ENCODE measurements at places on chromosomes 16 and 17.

DNA sequence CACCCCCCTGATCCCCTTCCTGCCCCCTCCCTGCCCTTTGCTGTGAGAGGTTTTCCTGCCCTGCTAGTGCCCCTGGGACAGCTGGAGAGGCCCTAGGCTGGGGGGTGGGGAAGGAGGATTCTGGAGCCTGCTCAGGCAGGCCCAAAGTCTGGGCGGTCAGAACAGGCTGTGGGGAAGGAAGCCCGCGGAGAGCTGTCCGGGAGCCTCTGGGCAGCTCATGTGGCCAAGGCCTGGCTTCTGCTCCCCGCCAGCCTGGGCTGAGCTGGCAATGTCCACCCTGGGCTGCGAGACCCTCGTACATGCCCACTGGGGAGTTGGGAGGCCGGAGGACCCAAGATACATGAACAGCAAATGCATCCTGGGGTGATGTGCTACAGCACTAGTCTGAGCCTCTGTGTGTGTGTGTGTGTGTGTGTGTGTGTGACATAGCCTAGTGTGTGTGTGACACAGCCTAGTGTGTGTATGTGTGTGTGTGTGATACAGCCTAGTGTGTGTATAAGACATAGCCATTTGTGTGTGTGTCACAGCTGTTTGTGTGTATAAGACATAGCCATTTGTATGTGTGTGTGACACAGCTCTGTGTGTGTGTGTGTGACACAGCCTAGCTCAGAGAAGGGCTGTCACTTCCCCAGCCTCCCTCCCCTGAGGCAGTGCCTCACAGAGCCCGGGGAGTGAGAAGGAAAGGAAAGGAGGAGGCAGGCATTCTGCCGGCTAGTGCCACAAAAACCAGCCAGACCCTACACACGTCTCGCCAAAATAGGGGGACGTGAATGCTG, 201.4 kb upstream of the CIBAR2 start:
- peaks cover 88% of the 10 kb centered on the region for H3K4me1 ChIP-seq
- H3K27ac ChIP-seq, result peak overlapping the region; percentile 11
- DNase-seq, result no peak
- no peaks in the 10 kb centered on the region for H3K36me3 ChIP-seq

DNA sequence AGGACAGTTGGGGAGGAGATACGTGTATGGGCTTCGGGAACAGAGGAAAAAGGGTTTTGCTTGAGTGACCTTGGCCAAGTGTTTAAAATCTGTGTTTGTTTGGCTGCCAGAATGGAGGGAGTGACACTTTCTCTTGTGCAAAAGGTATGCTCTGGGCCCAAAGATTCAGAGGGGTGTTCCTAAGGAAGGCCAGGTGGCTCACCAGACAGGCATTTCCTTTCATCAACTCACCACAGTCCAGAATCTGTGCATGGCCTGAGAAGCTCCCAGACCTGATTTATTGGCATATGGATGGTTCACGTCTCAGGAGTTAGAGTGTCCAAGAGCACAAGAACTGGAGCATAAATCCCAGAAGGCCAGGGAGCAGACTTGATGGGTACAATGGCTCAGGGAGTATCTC, 53.4 kb upstream of the NLK start:
- H3K27ac ChIP-seq, result no peak overlapping the region
- peaks cover 10% of the 10 kb centered on the region for H3K27me3 ChIP-seq
- no peaks in the 10 kb centered on the region for H3K4me1 ChIP-seq
- no peak for DNase-seq
- H3K36me3 ChIP-seq, result no peaks in the 10 kb centered on the region

DNA sequence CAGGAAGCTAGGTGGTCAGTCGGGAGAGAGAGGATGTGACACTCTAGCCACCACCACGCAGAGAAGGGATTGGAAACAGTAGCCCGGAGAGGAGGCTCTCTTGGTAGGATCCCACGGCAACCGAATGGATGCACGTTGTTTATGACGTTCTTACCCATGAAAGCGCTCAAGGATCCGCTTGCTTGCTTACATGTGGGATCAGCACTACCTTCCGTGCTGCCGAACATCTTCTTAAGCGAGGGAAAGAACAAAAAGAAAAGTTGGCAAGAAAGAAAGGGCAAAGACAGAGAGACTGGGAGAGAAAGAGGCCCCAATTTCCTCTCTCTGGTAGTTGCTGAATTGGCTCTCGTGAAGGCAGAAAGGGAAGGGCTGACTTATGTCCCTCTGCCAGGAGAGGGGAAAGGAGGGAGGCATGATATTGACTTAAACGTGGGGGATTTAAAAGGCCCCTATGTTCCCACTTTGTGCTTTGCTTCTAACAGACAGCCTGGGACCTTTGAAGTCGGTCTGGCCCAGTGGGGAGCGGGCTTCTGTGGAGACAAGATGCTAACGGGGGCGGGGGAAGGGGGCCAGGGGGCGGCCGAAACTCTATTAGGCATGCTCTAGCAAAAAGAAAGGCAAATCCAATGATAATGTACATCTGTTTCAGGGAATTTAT, 35.4 kb downstream of the SNX20 start:
- H3K27me3 ChIP-seq, result no peaks in the 10 kb centered on the region
- no peak overlapping the region for H3K27ac ChIP-seq
- no peak for DNase-seq
- H3K4me3 ChIP-seq, result no peak overlapping the region
- H3K36me3 ChIP-seq, result peaks cover 25% of the 10 kb centered on the region
- H3K4me1 ChIP-seq, result peaks cover 8% of the 10 kb centered on the region

GRCh38 chr17:67642488-67642887, 75.2 kb upstream of the NOL11 start:
- DNase-seq, result no peak
- no peaks in the 10 kb centered on the region for H3K27me3 ChIP-seq
- H3K36me3 ChIP-seq, result no peaks in the 10 kb centered on the region
- H3K4me1 ChIP-seq, result peaks cover 29% of the 10 kb centered on the region
- no peak overlapping the region for H3K27ac ChIP-seq

- no peak overlapping the region for H3K27ac ChIP-seq
- no peaks in the 10 kb centered on the region for H3K4me1 ChIP-seq
- no peaks in the 10 kb centered on the region for H3K27me3 ChIP-seq
- no peaks in the 10 kb centered on the region for H3K36me3 ChIP-seq
- no peak for DNase-seq
Measured at GRCh38 chr16:15457958-15458357, 23.6 kb downstream of the BMERB1 start.

DNA sequence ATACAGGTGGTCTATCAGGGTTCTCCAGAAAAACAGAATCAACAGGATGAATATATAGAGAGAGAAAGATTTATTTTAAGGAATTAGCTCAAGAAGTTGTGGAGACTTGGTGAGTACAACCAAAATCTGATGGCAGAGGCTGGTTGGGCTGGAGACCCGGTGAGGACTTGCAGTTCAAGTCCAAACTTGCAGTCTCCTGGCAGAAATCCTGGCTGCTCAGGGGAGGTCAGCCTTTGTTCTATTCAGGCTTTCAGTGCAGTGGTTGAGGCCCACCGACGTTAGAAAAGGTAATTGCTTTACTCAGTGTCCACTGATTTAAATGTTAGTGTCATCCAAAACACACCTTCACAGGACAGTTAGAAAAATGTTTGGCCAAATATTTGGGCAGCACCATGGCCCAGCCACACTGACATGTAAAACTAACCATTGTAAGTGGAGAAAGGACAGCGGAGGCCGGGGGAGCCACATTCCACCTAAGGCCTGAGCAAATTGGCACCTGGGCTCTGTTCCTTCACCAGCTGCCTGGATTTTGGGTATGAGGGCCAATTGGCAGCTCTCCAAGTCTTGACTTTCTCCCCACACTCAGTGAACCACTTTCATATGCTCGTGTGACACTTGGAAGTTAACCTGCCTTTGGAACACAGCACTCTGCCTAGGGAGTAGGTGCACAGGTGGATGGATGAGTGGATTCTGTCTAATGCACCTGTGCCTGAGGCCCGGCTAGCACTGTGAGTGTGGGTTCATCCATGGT, 54.7 kb downstream of the CACNG5 start:
- no peak for DNase-seq
- no peaks in the 10 kb centered on the region for H3K36me3 ChIP-seq
- no peak overlapping the region for H3K4me3 ChIP-seq
- no peaks in the 10 kb centered on the region for H3K4me1 ChIP-seq

DNA sequence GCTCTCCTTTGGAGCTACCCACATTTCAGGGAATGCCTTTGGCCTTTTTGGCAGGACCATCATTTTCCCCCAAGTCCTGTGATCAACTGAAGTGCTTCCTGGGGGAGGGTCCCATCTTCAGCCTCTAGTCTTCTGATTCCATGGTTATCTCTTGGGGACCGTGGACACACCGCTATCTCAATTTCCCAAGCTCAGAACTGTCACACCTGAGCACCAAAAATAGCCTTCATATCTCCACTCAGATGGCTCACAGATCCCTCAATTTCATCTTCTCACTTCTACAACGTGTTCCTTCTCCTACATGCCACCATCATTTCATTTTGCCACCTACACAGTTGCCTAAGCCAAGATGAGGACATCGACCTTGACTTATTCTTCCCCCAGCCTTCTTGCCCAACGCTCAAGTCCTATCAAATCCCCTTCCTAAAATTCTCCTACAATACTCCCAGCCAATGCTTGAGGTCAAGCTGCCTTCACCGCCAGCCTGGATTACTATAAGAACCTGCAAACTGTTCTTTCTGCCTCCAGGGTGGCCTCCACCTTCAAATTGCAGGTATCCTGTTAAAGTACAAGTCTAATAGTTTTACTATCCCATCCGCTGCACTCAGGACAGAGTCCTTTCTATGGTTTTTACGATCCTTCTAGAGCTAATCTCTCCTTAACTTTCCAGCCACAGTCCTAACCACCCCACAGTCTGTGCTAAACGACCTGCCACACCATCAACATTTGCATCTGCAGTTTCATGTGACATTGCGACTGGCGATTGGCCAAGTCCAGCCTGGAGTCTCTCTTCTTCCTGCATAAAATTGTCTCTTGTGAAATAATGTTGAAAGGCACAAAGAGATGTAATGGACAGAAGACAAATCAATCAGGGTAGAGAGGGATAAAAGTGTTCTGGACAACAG, 6.2 kb downstream of the ATP6V0D1 start:
- H3K4me1 ChIP-seq, result peaks cover 59% of the 10 kb centered on the region
- H3K27ac ChIP-seq, result no peak overlapping the region
- H3K36me3 ChIP-seq, result no peaks in the 10 kb centered on the region
- H3K27me3 ChIP-seq, result no peaks in the 10 kb centered on the region
- no peak overlapping the region for H3K4me3 ChIP-seq

GRCh38 chr17:27315322-27315721, 21.4 kb downstream of the WSB1 start:
- peak overlapping the region; percentile 81 for H3K27ac ChIP-seq
- H3K4me3 ChIP-seq, result no peak overlapping the region
- no peaks in the 10 kb centered on the region for H3K27me3 ChIP-seq
- peak; percentile 94 for DNase-seq

DNA sequence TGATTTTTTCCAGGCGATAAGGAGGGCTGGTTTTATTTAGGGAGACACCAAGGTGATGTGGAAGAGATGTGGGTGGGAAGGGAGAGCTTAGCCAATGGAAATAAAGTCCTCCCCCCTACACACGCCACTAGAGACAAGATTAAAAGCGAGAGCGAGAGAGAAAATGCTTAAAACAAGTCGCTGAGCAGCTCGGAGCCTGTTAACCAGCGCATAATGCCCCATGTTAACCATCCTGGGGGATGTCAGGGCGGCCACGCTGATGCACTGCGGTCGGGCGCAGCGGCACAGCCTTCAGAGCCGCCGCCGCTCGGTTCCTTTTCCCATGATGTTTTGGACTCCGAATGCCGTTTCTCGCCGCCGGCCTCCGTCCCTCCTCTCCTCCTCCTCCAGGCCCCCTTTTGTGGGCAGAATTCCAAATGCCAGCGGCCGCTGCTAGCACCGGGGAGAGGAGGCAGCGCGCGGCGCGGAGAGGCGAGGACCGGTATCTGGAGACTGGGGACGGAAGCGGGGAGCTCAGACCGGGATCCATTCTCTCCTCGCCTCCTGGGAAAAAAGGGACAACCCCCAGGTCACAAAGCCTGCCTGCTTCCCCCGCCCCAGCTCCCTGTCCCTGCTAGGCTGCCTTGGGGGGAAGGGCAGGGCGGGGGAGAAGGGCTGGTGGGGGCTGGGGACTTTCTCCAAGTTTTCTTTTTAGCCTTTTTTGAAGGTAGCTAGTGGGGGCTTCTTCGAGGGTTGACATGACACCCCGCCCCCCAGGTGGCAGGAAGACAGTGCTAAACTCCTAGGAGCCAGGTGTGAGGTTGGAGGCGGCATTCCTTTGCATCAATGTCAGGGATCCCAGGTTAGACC, 98.1 kb upstream of the CCL2 start:
- no peaks in the 10 kb centered on the region for H3K27me3 ChIP-seq
- H3K27ac ChIP-seq, result no peak overlapping the region
- no peak overlapping the region for H3K4me3 ChIP-seq
- no peaks in the 10 kb centered on the region for H3K36me3 ChIP-seq
- no peak for DNase-seq
- H3K4me1 ChIP-seq, result peaks cover 6% of the 10 kb centered on the region

DNA sequence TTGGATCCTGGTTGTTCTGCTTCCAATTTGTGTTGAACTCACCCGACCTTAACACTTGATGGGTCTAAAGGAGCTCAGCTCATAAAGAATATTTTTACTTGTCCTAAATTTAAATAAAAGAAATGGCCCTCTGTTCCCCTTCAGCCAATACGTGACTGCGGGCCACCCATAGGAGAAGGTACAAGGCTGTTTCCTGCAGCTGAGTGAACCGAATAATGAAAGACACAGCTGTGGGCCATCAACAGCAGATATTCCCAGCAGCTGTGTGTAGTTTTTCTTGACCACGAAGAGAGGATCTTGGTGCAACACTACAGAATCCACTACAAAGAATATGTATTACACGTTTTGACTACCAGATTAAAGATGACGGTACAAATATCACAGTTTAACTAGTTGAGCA, 1431.6 kb downstream of the CDH11 start:
- no peaks in the 10 kb centered on the region for H3K4me1 ChIP-seq
- H3K27ac ChIP-seq, result no peak overlapping the region

GRCh38 chr17:51997723-51998122, 160.8 kb downstream of the CA10 start:
- no peak overlapping the region for H3K4me3 ChIP-seq
- H3K27me3 ChIP-seq, result no peaks in the 10 kb centered on the region
- no peaks in the 10 kb centered on the region for H3K4me1 ChIP-seq
- H3K27ac ChIP-seq, result no peak overlapping the region

GRCh38 chr16:15653227-15653626, 3.2 kb downstream of the NDE1 start:
- H3K4me3 ChIP-seq, result no peak overlapping the region
- peak overlapping the region; percentile 96 for H3K27ac ChIP-seq
- H3K27me3 ChIP-seq, result no peaks in the 10 kb centered on the region
- H3K4me1 ChIP-seq, result peaks cover 63% of the 10 kb centered on the region

GRCh38 chr17:40967582-40967981, 834 bp upstream of the KRT39 start:
- no peaks in the 10 kb centered on the region for H3K4me1 ChIP-seq
- no peak overlapping the region for H3K27ac ChIP-seq
- H3K27me3 ChIP-seq, result no peaks in the 10 kb centered on the region
- no peaks in the 10 kb centered on the region for H3K36me3 ChIP-seq

- no peak overlapping the region for H3K27ac ChIP-seq
- peaks cover 24% of the 10 kb centered on the region for H3K4me1 ChIP-seq
- no peaks in the 10 kb centered on the region for H3K27me3 ChIP-seq
- no peak overlapping the region for H3K4me3 ChIP-seq
- no peak for DNase-seq
Measured at GRCh38 chr17:512926-513325, 160.3 kb upstream of the RPH3AL start.

- no peaks in the 10 kb centered on the region for H3K27me3 ChIP-seq
- no peaks in the 10 kb centered on the region for H3K4me1 ChIP-seq
- no peak for DNase-seq
- no peak overlapping the region for H3K27ac ChIP-seq
Measured at GRCh38 chr16:12998361-12999085, 97.1 kb downstream of the SHISA9 start.
